H9 (cell line): ENCODE measurements at places on chromosomes 7 and 10.

DNA sequence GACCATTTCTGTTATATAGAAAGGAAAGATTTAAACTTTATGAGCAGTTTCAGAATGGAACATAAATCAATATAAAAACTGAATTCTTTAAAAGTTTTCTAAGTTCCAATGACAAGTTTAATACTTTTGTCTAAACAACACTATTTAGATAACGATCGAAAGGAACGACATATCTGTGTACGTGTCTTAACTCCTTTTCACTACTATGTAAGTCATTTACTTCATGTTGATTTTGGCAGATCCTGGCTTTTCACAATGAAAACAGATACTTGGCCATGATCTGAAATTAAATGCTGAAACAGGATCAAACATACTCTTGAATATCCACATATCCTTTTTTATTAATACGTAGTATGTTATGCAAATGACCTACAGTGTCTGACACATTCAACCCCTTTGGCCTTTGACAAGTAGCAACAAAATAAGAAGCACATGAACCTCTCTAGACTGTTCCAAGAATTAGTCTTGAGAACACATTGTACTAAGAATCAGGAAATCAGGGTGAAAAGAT, 41.9 kb downstream of the RNLS start:
- DNase-seq = no peak

DNA sequence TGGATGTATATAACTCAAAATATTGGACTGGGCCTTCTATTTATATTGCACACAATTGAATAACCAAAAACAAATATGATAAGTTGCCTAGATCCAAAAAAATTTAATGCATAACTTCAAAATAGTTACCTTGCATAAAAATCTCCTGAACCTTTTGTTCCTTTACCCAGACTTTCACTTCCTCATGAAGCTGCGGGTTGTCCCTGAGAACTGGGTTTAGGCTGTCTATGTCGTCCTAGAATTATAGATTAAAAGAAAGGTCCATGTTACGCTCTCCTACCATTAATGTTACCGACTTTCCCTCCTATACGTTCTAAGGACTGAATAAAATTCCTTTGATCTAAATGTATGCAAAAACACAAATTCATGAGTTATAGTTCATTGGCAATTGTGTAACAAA, 86.6 kb downstream of the NRBF2 start:
- DNase-seq = no peak

- no peak for DNase-seq
Measured at GRCh38 chr10:111429288-111430028, 352.6 kb downstream of the ADRA2A start.

DNA sequence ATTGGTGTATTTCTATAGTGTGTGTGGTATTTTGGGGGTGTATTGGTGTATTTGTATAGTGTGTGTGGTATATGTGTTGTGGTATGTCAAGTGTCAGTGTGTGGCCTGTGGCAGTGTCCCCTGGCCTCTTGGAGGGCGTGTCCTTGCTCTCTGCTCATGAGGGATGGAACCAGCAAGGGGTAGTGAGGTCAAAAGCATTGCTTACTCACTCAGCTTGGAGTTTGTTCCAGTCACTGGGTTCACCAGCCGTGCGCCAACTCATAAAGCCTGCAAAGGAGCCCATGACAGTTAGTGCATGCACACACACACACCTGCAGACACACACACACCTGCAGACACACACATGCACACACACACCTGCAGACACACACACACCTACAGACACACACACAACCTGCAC, 4.3 kb upstream of the TRPV6 start:
- DNase-seq = peak; percentile 14

- DNase-seq = peak; percentile 32
Measured at GRCh38 chr10:101781984-101782810, 1.0 kb downstream of the NPM3 start.

- no peak for DNase-seq
Measured at GRCh38 chr7:90853205-90853604, 257.1 kb downstream of the CDK14 start.

DNA sequence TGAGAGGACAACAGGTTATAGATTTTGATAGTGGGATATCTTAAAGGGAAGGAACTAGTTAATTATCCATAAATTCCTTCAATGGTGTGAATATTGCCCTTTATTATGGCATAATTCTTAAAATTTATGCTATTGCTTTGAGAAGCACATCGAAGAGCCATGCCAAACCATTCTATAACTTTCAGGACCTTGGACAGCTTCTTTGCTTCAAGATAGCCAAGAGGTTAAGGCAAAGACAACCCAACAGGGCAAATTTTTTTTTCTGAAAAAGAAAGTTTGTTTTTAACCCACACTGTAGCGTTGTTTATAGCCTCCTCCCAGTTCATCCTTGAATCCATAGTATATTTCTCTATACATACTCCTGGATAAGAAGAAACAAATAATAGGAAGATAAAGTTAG, 103.2 kb downstream of the NRG3 start:
- no peak for DNase-seq

DNA sequence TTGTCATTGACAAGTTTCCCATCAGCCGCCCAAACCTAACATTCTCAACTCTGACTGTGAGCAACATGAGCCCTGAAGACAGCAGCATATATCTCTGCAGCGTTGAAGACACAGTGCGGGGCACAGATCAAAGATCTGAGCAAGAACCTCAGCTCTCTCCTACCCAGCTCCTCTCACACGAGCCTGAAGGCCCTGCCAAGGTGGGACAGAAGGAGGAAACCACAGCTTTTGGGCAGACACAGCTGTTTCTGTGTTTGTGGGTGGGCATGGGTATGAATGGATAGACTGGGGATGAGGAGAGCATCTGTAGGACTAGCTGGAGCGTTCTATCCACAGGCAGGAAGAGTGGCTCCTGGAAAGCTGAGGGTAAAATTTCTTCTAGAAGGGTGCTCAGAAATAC, 8.5 kb upstream of the PRSS1 start:
- DNase-seq = no peak

DNA sequence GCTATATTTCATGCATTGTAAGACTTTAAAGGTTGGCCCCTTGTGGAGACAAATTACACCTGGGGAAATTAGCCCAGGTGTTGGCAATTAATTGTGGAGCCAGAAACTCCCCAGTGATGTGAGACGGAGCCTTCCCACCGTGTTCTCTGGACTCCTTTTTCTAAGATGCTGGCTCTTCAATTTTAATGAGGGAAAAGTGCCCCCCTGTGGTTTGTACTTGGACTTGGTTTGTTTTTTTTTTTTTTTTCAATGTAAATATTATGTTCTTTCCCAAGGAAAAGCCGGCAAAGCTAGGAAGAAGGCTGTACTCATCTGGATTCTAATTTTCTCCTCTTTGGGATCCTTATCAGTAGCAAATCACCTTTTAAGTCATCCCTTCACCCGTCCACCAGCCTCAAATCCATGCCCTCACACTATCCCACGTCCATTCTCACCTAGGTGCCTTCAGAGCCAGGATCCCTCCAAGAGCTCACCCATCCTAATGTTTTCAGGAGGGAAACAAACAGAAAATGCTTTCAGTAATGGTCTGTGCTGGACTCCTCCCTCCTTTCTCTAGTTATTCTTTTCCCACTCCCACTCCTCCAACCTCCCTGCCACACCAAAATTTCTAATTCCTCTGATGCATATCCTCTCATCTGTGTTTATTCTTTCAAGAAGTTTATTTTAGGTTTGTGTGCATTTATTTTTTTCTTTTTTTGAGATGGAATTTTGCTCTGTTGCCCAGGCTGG, 20.4 kb upstream of the ST8SIA6 start:
- DNase-seq = no peak

GRCh38 chr7:128783143-128783861, 7.7 kb upstream of the OPN1SW start:
- peak; percentile 95 for DNase-seq

GRCh38 chr7:30142710-30143109, 7.9 kb downstream of the MTURN start:
- no peak for DNase-seq

GRCh38 chr10:24698270-24698669, 25.4 kb downstream of the ARHGAP21 start:
- DNase-seq = no peak

DNA sequence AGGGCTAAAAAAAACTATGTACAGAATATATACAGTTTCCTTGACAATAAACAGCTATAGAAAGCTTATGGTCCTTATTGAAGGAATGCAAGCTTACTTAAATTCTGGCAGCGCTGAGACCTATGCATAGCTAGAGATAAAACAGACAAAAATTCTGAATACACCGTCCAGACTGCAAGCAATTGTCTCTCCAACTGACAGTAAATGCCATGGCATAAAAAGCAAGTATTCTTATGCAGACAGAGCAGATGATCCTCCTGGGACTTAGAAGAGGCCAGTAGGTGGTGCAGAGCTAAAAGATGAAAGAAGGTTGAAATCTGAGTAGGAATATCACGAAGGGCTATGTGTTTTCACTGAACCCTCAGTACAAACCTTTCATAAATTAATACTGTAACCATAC, 157.0 kb upstream of the CACNA2D1 start:
- DNase-seq = no peak

DNA sequence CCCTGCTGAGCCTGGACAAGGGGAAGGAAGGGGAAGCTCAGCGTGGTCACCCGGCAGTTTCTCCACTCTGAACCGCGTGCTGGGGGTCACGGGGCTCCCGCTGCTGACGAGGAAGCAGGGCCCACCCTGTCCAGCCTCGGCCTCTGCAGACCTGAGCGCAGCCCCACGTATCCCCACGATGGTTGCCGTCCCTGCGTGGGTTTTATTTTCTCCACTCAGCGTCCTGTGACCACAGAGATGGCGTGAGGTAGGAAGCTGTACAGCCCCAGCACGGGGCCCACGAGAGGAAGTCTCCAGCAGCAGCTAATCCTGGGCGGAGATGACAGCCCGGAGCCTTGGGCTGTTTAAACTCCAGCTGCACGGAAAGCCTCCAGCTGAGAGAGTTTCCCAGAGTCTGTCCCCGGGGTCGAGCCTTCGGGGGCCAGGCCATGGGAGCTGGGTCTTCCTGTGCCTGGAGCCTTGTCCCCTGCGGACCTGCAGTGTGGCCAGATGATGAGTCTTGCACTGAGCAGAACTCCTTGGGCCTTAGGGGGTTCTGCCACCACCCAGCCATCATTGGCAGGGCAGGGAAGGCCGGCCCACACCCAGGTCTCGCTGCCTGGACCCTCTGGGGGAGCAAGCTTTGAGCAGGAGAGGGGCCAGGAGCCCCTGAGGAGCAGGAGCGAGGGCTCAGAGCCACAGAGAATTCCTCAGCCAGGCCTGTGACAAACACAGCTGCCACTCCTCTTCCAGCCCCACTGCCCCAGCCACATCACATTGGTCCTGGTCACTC, 72.8 kb upstream of the FAM20C start:
- DNase-seq = no peak

DNA sequence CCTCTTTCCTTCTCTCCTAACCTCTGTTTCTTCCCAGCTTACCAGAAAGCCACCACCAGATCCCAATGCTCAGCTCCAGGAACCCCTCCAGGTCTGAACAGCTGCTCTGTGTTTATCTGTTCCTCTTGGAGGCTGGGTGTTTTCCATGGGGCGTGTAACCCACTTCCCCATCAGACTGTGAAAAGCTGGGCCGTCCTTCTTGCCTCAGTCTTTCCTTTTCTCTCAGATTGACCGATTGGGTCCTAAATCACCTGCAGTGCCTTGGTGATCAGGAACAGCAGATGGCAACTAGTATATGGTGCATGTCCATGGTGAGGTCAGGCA, 4.8 kb downstream of the SH3PXD2A start:
- no peak for DNase-seq

GRCh38 chr10:132418527-132419416, 21.8 kb downstream of the PWWP2B start:
- DNase-seq = peak; percentile 98

DNA sequence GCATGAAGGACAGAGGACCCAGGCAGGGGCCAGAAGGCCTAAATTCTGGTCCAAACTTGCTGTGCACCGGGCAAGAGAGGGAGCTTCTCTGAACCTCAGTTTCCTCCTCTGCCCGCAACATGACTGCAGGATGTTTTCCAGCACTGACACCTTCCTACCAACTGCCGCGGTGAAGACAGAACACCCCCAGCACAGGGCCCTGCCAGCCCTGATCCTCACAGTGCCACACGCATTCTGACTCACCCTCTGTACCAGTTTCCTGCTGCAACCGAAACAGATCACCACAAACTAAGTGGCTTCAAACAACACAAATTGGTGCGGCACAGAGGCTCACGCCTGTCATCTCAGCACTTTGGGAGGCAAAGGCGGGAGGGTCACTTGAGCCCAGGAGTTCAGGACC, 18.1 kb downstream of the MAD1L1 start:
- DNase-seq = no peak

- no peak for DNase-seq
Measured at GRCh38 chr7:69605070-69605469, 6.8 kb downstream of the AUTS2 start.

- no peak for DNase-seq
Measured at GRCh38 chr7:41760293-41760692, 57.4 kb upstream of the INHBA start.

DNA sequence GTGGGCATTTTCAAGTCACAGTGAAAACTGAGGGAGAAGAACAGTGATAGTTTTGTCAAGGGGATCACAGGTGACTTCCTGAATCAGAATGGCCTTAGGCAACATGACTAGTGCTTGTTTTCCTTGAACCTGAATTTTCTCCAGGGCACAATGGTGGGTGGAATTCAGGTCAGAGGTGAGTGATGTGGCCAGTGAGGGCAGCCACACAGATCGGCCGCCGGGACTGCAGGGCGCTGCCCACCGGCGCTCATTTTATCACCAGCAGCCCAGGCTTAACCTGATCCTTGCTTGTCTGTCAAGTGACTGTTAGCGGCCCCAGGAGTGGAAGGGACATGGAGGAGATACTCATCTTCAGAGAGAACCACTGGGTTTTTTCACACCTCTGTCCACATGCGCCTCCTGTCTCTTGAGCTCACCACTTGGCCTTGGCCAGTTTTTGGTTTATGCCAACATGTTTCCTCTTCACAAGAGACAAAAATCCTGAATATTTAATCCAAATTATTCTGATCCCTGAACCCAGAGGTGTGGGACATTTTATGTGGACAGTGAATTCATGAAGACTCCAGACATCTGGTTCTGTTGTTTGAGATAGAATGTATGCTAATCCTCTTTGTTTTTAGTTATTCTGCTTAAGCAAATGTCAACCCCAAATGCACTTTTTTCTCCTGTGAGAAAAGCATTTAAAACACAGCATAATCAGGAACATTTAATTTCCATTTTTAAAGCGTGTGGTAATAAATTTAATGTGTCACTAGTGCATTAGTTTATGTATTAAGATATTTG, 108.7 kb downstream of the DOCK1 start:
- no peak for DNase-seq

DNA sequence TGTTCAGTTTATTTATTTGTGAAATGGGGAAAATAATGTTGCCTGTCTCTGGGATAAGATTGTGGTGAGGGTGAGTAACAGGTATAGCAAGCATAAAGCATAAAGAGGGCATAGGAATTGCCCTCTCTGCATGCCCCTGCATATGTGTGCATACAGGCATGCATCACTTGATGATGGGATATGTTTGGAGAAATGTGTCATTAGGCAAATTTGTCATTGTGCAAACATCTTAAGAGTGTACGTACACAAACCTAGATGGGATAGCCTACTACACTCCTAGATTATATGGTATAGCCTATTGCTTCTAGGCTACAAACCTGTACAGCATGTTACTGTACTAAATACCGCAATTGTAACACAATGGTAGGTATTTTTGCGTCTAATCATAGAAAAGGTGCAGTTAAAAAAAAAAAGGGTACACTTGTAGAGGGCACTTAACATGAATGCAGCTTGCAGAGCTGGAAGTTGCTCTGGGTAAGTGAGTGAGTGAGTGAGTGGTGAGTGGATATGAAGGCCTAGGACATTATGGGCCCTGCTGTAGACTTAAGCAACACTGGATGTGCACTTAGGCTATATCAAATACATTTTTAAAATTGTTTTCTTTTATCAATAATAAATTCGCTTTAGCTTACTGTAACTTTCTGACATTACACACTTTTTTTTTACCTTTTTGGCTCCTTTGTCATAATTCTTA, 386.5 kb upstream of the ANKRD30A start:
- no peak for DNase-seq
